Left colon (tissue), 2 donors: ENCODE measurements at places on chromosomes 13 and 19.

DNA sequence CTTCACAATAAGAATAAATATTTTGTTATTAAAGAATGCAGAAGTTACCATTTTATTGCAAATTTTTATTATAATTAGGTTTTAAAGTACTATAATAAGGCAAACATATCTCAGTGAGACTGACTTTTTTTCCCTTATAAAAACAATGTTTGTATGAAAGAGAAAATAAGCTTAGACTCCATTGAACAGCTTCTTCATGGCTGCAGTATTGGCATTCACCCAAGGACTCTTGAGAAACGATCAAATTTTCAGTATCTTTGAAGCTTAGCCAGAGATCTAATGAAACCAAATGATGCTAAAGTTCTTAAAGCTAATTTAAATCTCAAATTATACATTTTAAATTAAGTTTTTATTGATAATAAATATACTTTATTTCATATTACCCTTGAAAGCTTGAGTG lies 128.3 kb downstream of the GGACT start:
- no peak for DNase-seq

DNA sequence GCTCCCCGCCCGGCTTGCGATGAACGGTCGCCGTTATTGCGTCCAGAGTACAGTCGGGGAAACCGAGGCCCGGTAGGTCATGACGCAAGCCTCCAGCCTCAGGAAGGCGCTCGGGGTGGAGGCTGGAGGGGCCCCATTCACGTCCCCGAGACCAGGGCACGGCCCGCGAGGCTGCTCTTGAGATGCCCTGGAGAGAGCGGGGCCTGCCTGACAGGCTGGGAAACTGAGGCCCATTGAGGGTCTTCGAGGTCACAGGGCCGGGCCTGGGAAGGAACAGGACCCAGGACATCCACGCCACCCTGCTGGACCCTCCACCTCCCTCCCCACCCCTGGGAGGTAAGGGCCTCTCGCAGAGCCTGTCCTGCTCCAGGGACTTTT lies 367 bp downstream of the NDUFS7 start:
- no peak for DNase-seq

- DNase-seq = no peak
Measured at GRCh38 chr13:48318821-48319511, 15.4 kb downstream of the RB1 start.

- DNase-seq = no peak
Measured at GRCh38 chr13:109451726-109452125, 334.7 kb downstream of the IRS2 start.

DNA sequence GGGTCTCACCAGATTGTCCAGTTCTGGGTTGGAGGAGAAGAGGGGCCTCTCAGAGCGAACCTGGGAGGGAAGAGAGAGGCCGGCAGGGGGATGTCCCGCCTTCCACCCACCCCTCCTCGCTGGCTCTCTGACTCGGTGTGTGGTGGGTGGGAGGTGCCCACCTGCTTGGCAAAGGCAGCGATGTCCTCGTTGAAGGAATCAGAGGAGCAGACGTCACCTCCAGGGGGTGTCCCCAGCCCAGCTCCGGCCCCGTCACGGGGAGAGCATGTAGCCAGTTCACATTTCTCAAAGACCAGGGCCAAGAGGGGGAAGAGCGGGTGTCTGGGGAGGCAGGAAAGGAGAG lies 2.7 kb downstream of the MEIS3 start:
- no peak for DNase-seq

GRCh38 chr19:58518256-58519086 lies 1.1 kb downstream of the ZBTB45 start:
- peak; percentile 25 for DNase-seq

DNA sequence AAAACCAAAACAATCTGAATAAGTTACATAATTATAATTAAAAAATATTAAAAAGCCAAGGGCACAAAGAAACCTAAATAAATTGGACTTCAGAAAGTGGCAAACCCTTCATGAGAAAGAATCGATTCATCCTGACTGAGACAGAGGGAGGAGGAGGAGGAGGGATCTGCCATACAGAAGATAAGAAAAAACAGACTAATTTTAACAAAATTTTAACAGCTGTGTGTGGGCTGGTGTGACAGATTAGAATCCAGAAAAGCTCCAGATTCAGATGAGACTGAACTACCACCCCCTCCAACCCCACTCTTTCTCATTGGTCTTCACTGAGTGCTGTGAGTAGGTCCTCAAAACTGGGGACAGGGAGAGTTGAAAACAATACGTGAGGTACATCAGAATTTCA lies 111.5 kb upstream of the HTR2A start:
- DNase-seq = no peak

DNA sequence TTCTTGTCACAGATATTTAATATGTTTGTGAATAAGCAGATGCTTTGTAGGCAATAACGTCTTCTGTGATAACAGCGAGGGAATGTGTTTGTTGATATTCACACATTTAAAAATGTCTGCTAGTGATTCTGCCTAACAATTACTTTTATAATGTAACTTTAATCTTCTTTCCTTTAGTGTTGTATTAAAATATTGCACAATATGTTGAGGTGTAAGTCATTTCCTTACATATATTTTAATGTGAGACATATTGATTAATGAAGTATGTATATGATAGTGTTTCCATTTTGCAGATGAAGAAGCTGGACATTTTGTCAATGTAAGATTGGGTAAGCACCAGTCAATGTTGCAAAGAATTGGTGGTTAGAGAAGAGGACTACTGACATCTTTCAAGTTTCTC lies 324.4 kb downstream of the SLITRK1 start:
- DNase-seq = no peak

GRCh38 chr19:397321-397720 lies 11.6 kb downstream of the C2CD4C start:
- peak; percentile 19 for DNase-seq

GRCh38 chr19:36528921-36529518 lies 949 bp upstream of the ZNF260 start:
- DNase-seq = no peak

GRCh38 chr13:36163286-36163685 lies 32.1 kb upstream of the DCLK1 start:
- no peak for DNase-seq

GRCh38 chr13:41842036-41842620 lies 118.8 kb downstream of the VWA8 start:
- no peak for DNase-seq

- DNase-seq = no peak
Measured at GRCh38 chr19:29501816-29502580, 23.8 kb upstream of the VSTM2B start.

GRCh38 chr19:55463583-55464031 lies 944 bp downstream of the C19orf85 start:
- DNase-seq = no peak

GRCh38 chr19:18312092-18312534 lies 10.8 kb downstream of the LSM4 start:
- no peak for DNase-seq

GRCh38 chr13:21079761-21080592 lies 18.6 kb upstream of the LATS2 start:
- no peak for DNase-seq

DNA sequence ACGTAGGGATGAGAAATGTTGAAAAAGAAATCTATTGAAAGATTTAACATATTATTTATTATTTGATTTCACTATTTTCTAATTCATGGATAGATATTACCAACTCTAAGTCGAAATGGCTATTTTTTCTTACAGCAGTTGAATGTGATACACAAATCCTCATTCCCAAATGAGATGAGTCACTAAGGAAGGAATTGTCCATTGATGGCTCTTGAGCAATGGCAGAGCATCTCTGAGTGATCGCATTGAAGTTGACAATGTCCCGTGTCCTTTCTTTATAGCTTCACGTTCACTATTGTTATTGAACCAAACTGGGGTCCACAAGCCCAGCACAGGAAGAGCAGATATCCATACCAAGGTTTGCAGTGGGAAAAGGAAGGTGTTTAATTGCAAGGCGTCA lies 648.3 kb upstream of the SPRY2 start:
- DNase-seq = no peak

- DNase-seq = no peak
Measured at GRCh38 chr19:2517881-2518601, 42.1 kb downstream of the GADD45B start.

DNA sequence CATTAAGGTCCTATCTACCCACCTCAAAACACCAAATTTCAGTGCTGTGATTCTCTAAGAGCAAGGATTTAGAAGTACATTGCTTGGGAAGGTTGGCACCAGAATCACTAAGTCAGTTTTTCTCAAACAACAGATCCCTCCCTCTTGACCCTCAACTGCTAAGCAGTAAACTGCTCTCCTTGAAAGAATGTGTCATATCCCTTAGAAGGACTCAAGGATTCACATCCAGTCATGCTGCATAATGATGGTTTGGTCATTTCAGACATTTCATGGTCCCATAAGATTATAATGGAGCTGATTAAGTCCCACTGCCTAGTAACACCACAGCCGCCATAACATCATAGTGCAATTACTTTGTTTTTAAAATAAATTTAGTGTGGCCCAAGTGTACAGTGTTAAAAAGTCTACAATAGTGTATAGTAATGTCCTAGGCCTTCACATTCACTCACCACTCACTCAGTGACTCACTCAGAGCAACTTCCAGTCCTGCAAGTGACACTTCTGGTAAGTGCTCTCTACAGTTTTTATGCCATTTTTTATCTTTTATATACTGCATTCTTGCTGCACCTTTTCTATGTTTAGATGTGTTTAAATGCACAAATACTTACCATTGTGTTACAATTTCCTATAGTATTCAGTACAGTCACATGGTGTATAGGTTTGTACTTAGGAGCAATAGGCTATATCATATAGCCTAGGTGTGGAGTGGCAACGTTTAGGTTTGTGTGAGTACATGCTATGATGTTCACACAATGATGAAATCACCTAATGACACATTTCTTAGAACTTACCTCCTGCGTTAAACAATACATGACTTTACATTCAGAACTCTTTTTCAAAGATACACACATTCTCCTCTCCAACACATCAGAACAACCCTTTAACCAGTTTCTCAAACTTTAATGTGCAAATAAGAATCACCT lies 15.7 kb upstream of the CCDC169 start:
- DNase-seq = no peak

DNA sequence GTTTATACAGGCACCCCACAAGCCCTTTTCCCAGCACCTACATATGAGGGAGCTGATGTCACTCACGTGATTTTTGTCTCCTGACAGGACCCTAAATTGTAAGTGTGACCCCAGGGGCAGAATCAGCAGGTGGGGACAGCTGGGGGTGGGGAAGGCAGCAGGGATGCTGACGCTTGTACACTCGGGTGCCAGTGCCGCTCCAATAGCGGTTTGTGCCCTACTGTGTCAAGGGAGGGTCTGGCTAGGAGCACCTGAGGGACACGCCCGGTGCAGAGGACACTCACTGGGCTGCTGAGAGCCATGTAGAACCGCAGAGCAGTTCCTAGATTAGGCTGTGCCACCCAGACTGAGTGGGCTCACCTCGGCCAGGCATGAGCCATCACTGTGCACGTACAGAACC lies 81.3 kb downstream of the SCGB2B2 start:
- no peak for DNase-seq

- no peak for DNase-seq
Measured at GRCh38 chr19:55525289-55526101, 11.4 kb downstream of the SBK2 start.

GRCh38 chr13:46668302-46668720 lies 115.3 kb downstream of the LRCH1 start:
- DNase-seq = peak; percentile 25

- peak; percentile 75 for DNase-seq
Measured at GRCh38 chr19:18496167-18496979, 25.5 kb downstream of the ELL start.
